ENCODE measurements at places on chromosomes 12 and 14.

GRCh38 chr12:40980427-40980961 lies 207.6 kb upstream of the PDZRN4 start:
- DNase-seq = no peak

GRCh38 chr14:60760644-60761364 lies 26.2 kb downstream of the MNAT1 start:
- no peak for DNase-seq

- DNase-seq = no peak
These were observed 110.0 kb downstream of the FOXG1 start for GRCh38 chr14:28876572-28876945.

- no peak for DNase-seq
These were observed 13.2 kb downstream of the EIF2S1 start for GRCh38 chr14:67373347-67373746.

DNA sequence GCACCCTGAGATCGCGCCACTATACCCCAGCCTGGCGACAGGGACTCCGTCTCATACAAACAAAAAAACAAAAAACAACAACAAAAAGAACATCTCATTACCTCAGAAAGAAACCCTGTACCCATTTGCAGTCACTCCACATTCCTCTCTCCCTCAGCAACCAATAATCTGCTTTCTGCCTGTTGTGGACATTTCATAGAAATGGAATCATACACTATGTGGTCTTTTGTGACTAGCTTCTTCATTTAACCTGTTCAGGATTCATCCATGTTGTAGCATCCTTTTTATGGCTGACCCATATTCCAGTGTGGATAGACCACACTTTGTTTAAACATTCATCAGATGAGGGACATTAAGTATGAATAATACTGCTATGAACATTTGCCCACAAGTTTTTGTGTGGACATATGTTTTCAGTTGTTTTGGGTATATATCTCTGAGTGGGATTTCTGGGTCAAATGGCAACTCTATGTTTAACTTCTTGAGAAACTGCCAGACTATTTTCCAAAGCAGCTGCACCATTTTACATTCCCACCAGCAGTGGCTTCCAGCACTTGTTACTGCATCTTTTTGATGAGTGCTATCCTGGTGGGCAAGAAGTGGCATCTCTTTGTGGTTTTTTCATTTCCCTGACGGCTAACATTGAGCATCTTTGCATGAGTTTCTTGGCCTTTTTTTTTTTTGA lies 5.9 kb upstream of the RCOR1 start:
- no peak for DNase-seq

Data from Right ventricle myocardium inferior (tissue), 1 donor.